ENCODE measurements at places on chromosomes 1 and 21. TPM values are rescaled to one million over a fixed set of nuclear protein-coding genes. Genes with fewer than 3 reads are reported as not detected.
A peak's percentile ranks its signal among the peaks of the same experiment; 100 is the strongest.

- ATAC-seq = no peak
Observed at GRCh38 chr1:30982937-30983336, 74.4 kb upstream of the SDC3 start.

GRCh38 chr1:59123081-59123681, 173.7 kb upstream of the FGGY start:
- peak; percentile 42 for ATAC-seq

DNA sequence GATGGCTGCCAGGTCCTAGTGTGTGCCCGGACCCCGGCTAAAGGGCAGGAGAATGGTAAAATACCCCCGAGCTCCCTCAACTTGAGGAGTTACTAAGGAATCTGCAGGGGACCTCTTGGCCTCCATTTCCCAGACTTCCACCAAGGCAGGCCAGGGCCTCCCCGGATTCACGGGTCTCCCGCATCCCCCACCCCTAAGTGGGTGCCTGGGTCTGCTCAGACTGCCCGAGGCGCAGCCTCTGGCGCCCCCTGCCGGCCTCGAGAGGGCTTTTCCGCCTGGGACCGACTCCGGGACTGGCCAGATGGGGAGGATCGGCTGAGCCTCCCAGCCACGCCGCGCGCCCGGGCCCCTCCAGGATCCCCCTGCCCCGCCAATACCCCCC, 1.7 kb downstream of the PLEKHG5 start:
- ATAC-seq = peak; percentile 64

GRCh38 chr1:218686258-218686657, 341.1 kb downstream of the TGFB2 start:
- no peak for ATAC-seq

DNA sequence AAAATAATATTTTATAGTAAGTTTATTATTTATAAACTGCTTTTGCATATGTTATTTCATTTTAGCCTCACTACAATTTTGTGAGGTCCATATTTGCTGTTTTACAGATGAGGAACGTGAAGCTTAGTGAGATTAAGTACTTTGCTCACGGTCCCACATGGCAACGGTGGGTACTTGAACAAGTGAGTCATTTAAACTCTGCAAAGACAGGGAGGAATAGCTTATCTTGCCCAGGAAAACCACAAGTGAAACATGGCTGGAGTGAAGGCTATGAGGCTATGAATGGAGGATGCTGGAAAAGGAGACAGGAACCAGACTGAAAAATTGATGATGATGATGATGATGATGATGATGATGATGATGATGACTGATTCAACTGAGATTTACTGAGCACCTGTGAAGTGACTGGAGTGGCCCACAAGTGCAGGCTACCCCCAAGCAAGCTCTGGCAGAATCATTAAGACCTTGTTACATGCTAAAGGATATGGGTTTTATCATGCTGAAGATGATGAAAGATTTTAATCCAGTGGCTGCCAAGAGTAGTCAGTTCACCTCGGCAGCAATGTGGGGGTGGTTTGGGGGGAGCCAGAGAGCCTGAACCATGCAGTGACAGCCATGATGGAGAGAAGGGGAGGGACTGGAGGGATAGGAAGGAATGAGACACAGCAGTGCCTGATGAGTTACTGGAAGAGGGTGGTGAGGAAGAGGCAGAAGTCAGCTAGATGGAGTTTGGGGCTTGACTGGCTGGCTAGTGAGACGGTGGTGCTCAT, 1.4 kb upstream of the ABCA4 start:
- ATAC-seq = no peak

DNA sequence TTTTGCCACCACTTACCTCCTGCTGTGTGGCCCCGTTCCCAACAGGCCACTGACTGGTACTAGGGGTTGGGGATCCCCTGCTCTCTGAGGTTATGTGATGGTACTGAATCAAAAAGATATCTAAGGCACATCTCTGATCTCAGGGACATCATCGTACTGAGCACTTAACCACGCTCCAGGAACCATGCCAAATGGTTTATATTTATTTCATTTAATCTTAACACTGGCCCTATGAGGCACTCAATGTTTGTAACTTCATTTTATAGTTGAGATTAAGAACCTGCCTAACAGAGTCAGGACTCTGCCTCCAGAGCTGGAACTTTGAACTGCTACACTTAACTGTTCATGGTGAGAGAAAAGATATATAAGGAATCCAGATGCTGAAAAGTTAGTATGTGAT, 98.0 kb upstream of the HP1BP3 start:
- ATAC-seq = no peak

DNA sequence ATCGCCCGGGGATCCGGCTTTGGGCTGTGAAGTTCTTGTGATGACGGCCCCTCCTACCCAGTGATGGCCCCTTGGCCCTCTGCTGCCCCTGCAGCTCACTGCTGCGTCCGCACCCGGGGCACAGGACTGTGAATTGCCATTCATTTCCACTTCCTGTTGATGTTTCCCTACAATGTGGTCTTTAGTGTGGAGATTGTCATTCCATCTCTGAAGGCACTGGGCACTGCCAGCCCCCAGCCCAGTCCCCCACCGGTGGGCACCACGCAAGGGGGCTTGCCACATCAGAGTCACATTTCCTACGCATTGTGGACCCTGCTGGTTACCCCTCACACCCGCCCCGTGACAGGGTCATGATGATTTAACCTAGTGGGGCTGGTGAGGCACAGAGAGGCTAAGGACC, 2.5 kb upstream of the MX2 start:
- ATAC-seq = no peak

- no peak for ATAC-seq
Observed at GRCh38 chr1:158272681-158273080, 17.0 kb upstream of the CD1C start.

DNA sequence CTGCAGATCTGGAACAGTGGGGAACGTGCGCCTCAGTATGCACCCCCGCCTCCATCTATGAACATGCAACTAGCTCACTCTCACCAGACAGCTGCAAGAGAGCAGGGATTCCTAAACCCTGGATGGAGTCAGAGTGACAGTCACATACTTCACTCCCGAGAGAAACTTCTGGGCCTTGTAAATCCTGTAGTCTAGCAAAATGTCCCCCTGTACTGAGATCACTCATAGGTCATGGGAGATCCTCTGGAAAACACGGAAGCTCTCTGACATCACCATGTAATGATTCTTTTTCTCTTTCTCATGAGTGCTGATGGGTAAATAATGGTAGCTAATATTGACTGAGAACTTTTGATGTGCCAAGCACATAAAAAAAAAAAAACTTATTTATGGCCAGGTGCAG, 23.4 kb upstream of the TARDBP start:
- ATAC-seq = no peak

DNA sequence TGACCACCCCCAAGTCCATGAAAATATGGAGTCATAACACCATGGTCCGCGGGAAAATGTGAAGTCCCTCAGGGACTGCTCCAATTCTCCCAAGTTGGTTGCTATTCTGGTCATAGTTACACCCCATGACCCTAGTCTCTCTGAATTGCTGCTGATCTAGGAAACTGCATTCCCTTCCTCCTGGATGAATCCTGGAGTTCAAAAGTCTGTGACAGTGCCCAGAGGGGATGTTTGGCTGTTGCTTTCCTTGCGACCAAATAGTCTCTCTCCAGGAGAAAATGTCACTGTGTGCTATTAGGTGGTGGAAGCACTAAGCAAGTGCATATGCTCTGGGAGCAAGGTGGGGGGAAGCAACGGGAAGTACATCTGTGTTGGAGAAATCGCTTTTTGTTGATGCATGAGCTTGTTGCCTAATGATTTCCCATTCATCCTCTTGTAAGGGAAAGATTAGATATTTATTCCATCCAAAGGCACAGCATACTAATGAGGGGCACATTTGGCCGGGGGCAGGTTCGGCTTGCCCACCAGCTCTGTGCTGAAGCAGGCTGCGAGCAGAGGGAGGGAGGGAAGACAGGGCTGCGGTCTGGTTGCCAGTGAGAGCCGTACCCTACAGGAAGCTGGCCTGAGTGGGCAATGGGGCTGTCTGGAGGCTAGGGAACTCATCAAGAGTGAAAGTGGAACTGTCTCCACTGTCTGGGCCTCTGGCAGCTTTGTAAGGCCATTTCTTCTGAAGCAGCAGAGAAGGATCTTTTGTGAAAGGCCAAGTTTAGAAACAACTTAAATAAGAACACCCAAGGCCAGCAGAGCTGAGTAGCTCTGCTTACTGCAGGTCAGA, 27.2 kb downstream of the SYT6 start:
- ATAC-seq = no peak

GRCh38 chr1:2972011-2972878, 49.0 kb upstream of the ACTRT2 start:
- no peak for ATAC-seq

DNA sequence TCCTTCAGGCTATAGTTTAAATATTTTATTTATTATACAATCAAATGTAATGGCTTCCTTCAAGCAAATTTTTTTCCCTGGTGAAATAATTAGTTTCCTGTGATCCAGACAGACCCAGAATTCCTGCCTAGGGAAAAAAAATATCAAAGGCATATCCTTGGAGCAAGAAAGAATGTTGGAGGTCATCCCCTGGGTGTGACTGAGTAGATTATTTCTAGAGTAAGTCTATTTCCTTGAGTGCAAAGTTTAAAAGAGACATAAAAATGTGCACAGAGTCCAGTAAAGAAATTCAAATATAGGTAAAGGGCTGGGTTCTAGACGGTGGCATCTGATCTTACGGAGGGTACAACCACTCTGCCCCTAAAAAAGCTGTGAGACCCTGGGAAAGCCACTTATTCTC, 32.2 kb upstream of the SAMD13 start:
- ATAC-seq = no peak

GRCh38 chr1:223019256-223019655, 123.8 kb downstream of the TLR5 start:
- ATAC-seq = no peak

DNA sequence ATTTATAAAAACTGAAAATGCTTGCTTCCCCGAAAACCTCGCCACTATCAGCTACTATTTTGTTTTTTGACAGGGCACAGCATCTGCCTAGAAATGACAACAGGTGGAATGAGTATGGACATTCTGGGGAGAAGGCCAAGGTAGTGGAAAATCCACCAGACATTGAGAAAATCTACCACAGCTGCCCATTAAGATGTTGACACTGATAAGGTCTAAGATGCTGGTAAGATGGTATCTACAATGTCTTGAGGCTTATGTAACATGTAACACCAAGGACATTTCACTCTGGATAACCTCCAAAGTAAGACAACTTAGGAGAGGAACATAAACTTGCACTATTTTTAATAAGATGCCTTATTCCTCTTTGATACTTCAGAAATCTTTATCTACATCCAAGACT, 374.2 kb downstream of the PTBP2 start:
- ATAC-seq = no peak

DNA sequence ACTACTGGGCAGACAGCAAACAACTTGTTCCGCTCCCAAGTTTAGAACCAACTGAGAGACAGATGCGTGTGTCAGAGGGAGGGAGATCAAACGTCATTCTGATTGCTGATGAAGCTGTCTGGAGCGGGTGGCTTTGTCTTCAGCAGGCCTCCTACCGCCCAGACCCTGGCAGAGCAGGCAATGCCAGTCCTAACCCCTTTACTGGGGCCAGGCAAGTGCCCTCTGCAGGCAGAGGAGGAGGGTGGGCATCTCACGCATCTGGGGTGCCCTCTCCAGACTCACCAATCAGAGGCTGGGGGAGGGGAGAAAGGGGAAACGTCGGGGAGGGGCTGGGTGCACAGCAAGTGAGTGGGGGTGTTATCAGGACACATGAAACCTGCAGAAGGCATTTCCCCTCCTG, 126.6 kb downstream of the ACTL8 start:
- ATAC-seq = no peak

DNA sequence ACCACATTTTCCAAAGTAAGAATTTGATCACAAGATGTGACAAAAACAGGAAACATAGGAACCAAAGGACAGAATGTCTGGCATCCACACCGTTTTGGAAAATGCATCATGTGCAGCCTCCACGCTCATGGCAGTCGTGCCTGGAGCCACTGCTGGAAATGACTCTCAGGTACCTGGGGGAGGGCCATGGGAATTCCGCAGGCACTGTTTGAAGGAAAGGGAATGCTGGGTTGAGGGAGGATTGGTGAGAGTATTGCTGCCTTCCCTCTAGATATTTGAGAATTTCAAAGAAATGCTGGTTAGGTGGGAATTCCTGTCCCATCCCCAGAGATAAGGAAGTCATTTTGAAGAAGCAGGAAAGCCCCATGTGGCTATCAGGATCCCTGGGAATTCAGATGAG, 10.8 kb downstream of the SLAMF1 start:
- ATAC-seq = no peak

DNA sequence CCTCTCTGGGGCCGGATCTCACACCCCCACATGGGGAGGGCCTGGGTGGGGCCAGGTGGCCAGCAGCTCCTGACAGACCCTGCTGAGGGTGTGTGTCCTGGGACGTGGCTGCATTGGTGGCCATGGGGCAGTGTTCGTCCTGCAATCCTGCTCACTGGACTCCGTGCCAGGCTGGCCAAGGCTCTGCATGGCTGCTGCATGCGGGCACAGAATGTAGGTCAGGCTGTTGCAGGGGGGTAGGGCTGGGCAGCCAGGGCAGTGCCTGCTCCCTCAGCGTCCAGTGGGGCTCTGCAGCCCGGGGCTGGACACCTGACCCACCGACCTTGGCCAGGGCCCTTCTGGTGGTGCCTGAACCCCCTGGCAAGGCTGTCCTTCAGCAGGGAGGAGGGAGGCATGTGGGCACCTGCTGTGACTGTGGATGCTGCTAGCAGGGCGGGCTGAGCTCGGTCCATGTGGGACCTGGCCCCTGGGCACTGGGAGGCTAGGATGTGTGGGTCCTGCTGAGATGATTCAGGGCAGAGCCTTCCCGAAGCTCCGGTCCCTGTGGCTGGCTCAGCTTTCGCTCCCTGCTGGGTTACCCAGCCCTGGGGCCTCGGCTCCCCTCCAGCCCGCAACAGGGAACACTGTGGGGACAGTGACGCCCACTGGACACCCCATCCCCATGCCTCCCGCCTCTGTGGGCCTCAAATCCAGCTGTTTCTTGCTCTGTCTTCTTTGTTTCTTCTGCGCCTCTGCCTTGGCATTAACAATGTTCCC, 14.9 kb upstream of the PLCH2 start:
- ATAC-seq = no peak

GRCh38 chr1:108801101-108801500, 54.6 kb downstream of the STXBP3 start:
- ATAC-seq = no peak

The IBA57 gene
- 6.9 TPM for total RNA-seq

The PRDM16 gene
- 0.44 TPM for total RNA-seq

The LCE2C gene
- not detected for total RNA-seq

The PERM1 gene
- total RNA-seq = not detected

The IFT25 gene
- 15.6 TPM for total RNA-seq

The POLR3GL gene
- total RNA-seq = 6.1 TPM

The HEATR1 gene
- total RNA-seq = 25.1 TPM

The VCAM1 gene
- 1.0 TPM for total RNA-seq

The TRAF3IP3 gene
- total RNA-seq = 0.80 TPM

The HAO2 gene
- total RNA-seq = not detected
